ENCODE measurements at places on chromosomes 7 and 10.
A peak's percentile ranks its signal among the peaks of the same experiment; 100 is the strongest.

DNA sequence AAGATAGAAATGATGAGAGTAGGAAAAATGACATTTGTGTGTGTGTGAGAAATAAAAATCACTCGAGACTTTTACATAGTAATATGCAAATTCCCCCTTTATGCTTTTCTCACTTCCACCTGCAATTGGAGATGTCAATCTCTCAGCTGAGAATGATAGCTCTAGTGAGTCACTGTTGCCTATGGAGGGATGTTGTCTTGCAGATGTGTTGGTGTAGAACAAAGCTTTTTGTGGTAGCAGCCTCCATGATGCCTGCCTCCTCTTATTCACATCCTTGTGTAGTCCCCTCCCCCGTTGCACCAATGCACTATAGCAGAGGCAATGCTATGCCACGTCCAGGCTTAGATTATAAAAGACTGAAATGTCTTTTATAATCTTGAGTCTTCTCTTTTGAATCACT, 33.8 kb downstream of the SPAG6 start:
- peak; percentile 37 for DNase-seq

DNA sequence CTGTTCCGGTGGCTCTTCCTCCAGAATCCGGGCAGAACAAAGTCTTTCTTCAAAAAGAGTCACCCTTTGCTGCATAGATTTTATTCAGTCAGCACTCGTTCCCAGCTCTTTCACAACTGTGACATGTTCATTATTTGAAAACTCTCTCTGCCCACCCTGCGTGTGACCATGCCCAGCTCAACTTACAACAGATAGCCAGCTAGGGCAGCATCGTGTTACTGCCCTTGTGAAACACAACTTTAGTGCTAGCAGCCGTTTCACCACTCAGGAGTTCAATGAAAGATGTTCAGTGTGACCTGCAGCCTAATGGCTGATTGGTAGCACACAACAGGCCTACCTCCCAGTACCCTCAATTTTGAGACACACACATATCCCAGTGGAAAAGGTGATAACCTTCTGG, 57.9 kb downstream of the ZNF438 start:
- no peak for DNase-seq

GRCh38 chr10:12348870-12349628, at the start of gene CAMK1D:
TSS of gene CAMK1D (plus strand) at chr10:12349547.
- peak; percentile 88 for DNase-seq

GRCh38 chr7:51035716-51036115, 253.0 kb upstream of the GRB10 start:
- no peak for DNase-seq

Measured in stimulated activated CD8-positive, alpha-beta memory T cell treated with anti-CD3 and anti-CD28 coated beads, Interleukin-15, amount 100 ng/mL, for 4 hours (primary cell).